ENCODE measurements at places on chromosomes 6 and 20. TPM values are rescaled to one million over a fixed set of nuclear protein-coding genes. Genes with fewer than 3 reads are reported as not detected.
A peak's percentile ranks its signal among the peaks of the same experiment; 100 is the strongest.

- H3K4me3 ChIP-seq: no peak overlapping the region
- H3K27ac ChIP-seq: no peak overlapping the region
- no peaks in the 10 kb centered on the region for H3K4me1 ChIP-seq
- no peaks in the 10 kb centered on the region for H3K27me3 ChIP-seq
- DNase-seq: peak; percentile 40
These were observed 17.1 kb upstream of the ADRM1 start for GRCh38 chr20:62285722-62286121.

DNA sequence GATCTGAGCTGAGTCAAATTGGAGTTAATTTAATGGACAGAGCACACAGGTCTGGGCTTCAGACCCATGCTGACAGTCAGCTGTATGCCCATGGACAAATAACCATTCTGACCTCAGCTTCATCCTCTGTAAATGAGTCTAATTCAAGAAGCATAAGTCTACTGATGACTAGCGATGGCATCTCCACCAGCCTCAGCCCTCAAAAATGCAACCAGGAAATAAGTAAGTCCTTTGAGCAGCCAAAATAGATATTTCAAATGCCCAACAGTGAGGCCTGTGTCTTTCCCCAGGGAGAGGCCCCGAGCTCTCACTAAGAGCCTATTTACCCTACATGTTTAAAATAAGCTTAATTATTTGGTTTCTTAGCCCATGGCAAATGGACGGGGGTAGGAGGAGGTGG, 114.2 kb upstream of the MTHFD1L start:
- no peaks in the 10 kb centered on the region for H3K27me3 ChIP-seq
- no peak for DNase-seq
- no peaks in the 10 kb centered on the region for H3K36me3 ChIP-seq
- no peak overlapping the region for H3K27ac ChIP-seq
- H3K4me3 ChIP-seq: no peak overlapping the region

- DNase-seq: no peak
- no peak overlapping the region for H3K27ac ChIP-seq
- H3K36me3 ChIP-seq: no peaks in the 10 kb centered on the region
- H3K4me3 ChIP-seq: no peak overlapping the region
These were observed 249.8 kb upstream of the JARID2 start for GRCh38 chr6:14995966-14996602.

GRCh38 chr6:56652994-56653393, 10.3 kb upstream of the DST start:
- no peaks in the 10 kb centered on the region for H3K27me3 ChIP-seq
- no peak overlapping the region for H3K27ac ChIP-seq
- H3K4me3 ChIP-seq: no peak overlapping the region
- H3K36me3 ChIP-seq: no peaks in the 10 kb centered on the region

DNA sequence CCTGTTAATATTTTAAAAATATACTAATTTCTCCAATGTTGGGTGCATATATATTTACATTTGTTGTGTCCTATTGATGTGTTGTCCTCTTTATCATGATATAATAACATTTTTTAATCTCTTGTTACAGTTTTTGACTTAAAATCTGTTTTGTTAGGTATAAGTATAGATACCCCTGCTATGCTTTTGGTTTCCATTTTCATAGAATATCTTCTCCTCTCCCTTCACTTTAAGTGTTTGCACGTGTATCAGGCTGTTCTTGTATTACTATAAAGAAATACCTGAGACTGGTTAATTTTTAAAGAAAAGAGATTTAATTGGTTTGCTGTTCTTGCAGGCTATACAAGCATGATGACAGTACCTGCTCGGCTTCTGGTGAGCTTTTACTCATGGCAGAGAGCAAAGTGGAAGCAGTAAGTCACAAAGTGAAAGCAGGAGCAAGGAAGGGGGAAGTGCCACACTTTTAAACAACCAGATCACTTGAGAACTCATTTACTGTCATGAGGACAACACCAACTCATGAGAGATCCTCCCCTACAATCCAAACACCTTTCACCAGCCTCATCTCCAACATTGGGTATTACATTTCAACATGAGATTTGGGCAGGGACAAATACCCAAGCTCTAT, 340.5 kb upstream of the SYNCRIP start:
- no peaks in the 10 kb centered on the region for H3K27me3 ChIP-seq
- DNase-seq: no peak
- H3K27ac ChIP-seq: no peak overlapping the region
- H3K4me1 ChIP-seq: no peaks in the 10 kb centered on the region
- H3K36me3 ChIP-seq: no peaks in the 10 kb centered on the region

POU5F1 gene
- total RNA-seq: not detected

MAP1LC3A gene
- total RNA-seq: 139 TPM
